ENCODE measurements at places on chromosomes 5 and 9.

- DNase-seq, result no peak
These were observed 9.4 kb upstream of the RAD23B start for GRCh38 chr9:107273634-107274033.

GRCh38 chr5:141853895-141854626 lies 24.1 kb downstream of the PCDH1 start:
- DNase-seq, result no peak

DNA sequence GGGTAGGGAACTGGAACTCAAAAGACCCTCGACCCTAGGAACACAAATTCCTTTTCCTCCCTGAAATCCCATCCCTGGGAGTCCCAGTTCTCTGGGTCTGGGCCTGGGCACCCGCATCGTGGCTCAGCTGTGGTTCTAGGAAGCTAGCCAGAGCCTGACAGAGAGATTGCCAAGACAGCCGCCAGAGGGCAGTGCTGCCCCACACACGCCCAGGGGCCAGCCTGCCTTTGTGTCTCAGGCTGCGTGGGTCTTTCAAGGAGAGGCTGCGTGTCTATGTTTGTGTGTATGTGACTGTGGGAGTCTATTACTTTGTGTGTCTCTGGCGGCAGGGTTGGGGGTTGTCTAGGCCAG lies 32.0 kb upstream of the TTLL11 start:
- DNase-seq, result peak; percentile 71

DNA sequence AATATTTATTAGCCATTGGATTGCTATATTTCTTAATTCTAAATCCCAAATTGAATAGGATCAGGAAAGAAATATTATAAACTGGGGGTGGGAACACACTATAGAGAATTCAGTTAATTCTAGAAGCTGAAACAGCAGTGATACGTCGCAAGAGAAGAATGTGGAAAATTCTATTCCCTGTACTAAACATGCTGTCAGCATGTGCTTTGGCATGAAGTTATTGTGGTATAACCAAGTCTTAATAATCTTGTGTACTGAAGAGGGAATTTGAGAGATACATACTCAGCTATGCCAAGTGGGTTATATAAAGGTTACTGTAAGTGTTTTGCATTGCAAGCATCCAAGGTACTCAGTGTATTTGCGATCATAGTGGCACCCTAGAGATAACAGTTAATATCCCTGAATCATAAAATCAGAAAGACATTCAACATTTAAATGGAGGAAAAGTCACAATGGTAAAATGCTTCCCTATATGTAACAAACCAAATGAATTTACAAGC lies 1492.9 kb upstream of the C9orf72 start:
- no peak for DNase-seq

GRCh38 chr5:158255609-158256008 lies 396.7 kb upstream of the CLINT1 start:
- no peak for DNase-seq

GRCh38 chr5:181163487-181164075 lies 16.2 kb downstream of the OR2V2 start:
- DNase-seq, result no peak

DNA sequence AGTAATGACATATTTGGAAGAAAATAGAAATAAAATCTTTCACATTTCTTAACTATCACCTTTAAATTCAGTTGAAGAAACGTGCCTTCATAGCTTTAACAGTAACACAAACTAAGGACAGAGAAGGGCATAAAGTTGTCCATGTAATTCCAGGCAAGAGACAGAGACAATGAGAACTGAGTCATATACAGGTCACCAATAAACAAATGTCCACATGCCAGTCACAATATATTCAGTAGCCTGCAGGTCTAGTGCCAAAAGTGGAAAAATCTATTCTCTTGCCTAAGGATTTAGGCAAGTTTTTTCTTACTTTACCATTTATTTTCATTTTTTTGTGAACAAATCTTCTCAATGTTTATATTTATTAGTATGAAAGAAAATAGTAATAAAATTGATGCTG lies 1711.5 kb upstream of the NUDT12 start:
- DNase-seq, result no peak

GRCh38 chr5:124662181-124662781 lies 84.2 kb downstream of the ZNF608 start:
- no peak for DNase-seq

DNA sequence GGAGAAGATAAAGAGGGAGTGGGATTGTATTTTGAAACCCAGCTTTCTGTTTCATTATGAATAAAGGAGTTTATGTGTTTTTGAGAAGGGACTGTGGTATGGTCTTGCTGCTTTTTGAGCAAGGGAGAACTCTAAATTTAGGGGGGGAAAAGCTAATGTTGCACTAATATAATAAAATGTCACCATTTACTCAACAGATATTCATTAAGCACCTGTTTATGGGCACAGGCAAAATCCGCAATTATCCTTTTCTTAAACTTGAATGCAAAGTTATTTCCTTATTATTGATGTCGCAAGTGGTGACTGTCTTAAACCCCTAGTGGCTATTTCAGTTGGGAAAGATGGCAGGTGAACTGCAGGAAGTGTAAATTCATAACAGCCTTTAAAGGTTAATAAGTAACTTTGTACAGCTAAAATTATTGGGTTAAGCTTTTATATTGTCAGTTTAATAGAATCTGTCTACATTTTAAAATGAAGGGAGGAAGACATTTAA lies 1.5 kb downstream of the CDC42SE2 start:
- DNase-seq, result peak; percentile 49

- peak; percentile 8 for DNase-seq
These were observed 257.4 kb upstream of the TRPC7 start for GRCh38 chr5:136622747-136623146.

GRCh38 chr5:149791881-149792280 lies 61.8 kb downstream of the PPARGC1B start:
- DNase-seq, result no peak

DNA sequence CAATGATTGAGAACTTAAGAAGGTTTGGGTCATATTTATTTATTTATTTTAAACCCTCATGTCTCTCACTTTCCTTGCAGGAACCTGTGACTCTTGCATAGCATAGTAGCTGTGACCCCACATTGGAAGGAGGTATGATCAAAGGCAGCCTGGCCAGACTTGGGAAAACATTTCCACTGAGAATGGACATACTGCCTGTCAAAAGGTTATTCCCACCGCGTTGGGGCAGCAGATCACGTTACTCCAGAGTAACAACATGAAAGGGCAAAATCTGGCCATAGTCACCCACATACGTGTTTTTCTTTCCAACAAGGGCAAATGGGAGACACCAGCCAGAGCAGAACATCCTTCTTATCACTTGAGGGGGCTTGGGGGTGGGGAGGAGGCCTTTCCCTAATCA lies 95.7 kb downstream of the ARL15 start:
- DNase-seq, result no peak

GRCh38 chr5:61744690-61745619 lies 412.9 kb downstream of the ZSWIM6 start:
- no peak for DNase-seq

GRCh38 chr5:135446206-135446605 lies 942 bp downstream of the DCANP1 start:
- no peak for DNase-seq

DNA sequence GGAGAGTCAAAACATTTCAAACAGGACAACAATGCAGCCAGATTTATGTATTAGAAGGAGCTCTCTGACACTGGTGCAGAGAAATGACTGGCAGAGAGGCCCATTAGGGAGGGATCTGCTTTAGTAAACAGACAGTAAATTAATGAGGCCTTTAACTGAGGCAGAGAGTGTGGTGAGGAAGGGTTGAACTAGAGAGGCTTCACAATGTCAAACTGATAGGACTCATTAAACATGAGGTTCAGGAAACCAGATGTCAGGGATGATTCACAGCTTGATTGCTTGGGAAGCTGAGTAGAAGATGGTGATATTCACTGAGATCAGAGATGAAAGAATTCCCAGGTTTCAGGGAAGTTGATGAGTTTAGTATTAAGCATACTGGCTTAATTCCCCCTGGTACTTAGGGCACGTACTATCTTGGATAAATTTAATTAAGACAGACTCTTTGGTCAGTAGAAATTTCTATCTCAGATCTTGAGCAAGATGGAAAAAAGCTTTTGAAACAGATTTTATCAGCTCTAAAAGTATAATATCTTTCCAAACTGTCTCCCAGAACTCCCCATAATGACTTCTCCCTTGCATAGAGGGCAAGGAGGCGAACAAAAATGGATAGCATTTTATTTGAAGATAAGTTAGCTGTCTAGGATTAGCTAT lies 8.6 kb upstream of the MUSK start:
- DNase-seq, result peak; percentile 85

DNA sequence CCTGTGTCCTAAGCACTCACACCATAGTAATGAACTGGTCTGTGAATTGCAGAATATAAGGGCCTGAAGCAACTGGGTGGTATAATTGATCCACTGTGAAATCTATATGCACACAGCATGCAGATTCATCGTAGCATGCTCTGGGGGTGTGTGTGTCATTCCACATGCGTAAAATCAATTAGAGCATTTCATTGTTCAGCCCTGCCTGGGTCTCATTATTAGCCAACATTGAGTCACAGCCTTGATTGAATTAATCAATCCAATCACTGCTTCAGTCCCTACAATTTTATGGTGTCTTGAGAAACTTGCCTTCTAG lies 248.0 kb downstream of the ADAMTSL1 start:
- DNase-seq, result no peak

- DNase-seq, result no peak
These were observed 570 bp downstream of the CREBRF start for GRCh38 chr5:173056783-173057061.

DNA sequence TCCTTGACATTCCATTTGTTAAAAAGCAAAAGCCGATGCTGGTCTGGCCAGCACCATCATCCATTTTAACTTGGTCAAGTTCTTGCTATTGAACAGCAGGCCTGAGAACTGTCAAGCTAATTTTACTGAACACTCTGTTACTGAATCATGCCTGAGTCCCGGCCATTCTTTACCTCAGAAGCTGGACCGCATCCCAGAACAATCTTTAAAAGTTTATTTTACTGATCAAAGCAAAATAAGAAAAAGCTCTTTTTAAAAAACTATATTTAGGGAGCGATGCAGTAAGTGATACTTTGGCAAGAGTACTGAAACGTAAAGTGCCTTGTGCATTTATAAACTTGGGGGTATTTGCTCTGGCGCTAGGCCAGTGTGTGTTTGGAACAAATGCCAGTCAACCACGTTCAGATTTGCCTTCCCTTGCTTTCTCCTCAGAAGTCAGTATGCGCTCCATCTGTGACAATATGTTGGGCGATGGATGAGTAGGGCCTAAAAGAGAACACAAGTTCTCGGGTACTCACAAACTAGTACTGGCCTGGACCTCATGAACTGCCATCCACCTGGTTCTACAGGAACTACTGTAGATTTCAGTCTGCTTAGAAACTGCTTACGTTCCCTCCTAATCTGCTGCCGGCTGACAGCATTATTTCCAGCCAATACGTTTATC lies 161.9 kb downstream of the MAPKAP1 start:
- peak; percentile 63 for DNase-seq

DNA sequence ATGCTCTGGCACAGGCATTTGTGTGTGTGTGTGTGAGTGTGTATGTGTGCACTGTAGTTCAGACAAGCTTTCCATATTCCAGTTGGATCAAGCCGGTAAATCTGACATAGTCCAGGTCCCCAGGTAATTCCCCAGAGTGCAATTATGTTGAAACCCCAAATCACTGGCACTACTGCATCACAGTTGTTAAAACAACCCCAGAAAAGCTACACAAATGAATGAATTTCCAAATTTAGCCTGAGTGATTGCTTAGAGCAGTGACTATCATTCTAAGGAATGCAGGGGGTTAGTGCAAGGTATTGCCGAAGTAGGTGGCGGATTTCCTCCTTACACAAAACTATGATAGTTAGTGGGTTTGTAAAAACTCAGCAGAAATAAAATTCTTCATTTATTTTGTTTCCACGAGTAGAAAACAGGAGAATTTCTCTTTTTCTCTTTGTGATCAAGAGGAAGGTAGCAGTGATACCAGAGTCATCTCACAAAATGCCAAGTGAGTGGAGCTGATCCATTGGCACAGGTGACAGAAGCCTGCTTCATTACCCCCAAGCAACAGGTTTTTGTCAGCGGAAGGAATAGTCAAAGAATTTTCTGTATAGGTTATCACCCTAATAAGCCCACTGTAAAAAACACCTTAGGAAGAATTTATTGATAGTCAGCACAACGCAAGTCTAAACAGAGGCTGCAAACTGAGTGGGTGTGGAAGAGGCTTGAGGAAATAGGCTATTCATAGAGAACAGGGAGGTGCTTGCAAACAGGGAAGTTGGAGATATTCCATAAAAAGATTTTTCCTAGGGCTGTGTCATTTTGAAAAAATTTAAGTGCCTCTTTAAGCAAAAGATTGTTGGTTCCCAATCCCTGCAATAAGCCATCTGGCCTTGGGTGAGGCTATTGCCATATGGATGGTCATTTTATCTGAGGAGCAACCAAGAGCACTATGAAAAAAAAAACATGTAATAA lies 385.1 kb downstream of the CHSY3 start:
- peak; percentile 5 for DNase-seq

- DNase-seq, result peak; percentile 18
These were observed 51.8 kb upstream of the CTNNAL1 start for GRCh38 chr9:109064963-109065702.

- no peak for DNase-seq
These were observed 113.6 kb downstream of the STK32A start for GRCh38 chr5:147348451-147348850.

- no peak for DNase-seq
These were observed 13.0 kb upstream of the ABLIM3 start for GRCh38 chr5:149128023-149128875.

DNA sequence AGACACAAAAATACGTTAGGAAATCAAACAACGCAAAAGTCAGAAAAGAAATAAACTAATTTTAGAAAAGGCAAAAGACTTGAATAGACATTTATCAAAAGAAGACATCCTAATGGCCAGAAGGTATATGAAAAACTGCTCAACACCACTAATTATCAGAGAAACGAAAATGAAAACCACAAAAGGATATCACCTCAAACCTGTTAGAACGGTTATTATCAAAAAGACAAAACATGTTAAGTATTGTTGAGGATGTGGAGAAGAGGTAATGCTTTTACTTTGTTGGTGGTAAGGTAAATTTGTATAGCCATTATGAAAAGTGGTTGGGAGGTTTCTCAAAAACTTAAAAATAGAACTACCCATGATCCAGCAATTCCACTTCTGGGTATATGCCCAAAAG lies 230.0 kb upstream of the RGMB start:
- DNase-seq, result no peak

DNA sequence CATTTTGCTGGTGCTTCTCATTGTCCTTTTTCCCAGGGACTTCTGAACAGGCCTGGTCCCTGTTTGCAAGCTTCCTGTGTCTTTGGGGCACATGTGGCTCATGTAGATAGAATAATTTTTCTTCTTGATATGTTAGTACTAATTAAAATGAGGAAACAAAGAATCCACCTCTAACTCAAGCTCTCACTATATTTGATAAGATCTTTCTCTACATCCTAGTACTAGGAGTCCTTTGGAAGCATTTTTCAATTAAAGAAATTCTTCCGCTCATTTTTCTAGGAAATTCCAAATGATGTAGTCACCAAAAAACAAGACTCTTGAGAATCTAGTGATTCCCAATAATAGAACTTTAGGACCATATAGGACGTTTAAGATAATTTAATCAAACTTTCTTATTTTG lies 165.3 kb downstream of the SEC61B start:
- DNase-seq, result no peak

- DNase-seq, result no peak
These were observed 487.2 kb downstream of the ENC1 start for GRCh38 chr5:74153255-74153790.

GRCh38 chr5:582936-583635 lies 29.1 kb upstream of the CEP72 start:
- no peak for DNase-seq

- no peak for DNase-seq
These were observed 54.0 kb upstream of the FCN2 start for GRCh38 chr9:134826336-134827285.
